ENCODE measurements at places on chromosomes 2 and 18.
A peak's percentile ranks its signal among the peaks of the same experiment; 100 is the strongest.

- DNase-seq = no peak
Measured at GRCh38 chr2:9777081-9777480, 66.2 kb upstream of the TAF1B start.

- DNase-seq = peak; percentile 60
Measured at GRCh38 chr2:8303322-8303832, 378.5 kb upstream of the ID2 start.

DNA sequence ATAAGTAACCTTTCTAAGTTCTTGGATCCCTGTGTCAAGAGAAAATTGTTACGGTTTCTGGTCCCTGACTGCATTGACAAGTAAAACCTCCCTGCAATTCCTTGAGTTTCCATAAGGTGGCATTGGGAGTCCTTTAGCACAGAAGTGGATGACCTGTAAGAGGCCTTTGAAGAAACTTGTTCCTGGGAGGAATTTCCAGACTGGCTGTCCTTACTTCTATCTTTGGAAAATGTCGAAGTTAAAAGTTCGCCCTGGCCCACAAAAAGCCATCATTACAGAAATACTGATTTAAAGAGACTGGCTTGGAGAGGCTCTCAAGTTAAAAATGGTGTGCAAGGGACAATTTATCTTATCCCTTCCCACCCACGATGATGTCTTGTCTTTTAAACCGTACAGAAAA, 218.4 kb downstream of the CDH20 start:
- DNase-seq = no peak

GRCh38 chr2:120308038-120308910, 37.7 kb upstream of the INHBB start:
- DNase-seq = no peak

DNA sequence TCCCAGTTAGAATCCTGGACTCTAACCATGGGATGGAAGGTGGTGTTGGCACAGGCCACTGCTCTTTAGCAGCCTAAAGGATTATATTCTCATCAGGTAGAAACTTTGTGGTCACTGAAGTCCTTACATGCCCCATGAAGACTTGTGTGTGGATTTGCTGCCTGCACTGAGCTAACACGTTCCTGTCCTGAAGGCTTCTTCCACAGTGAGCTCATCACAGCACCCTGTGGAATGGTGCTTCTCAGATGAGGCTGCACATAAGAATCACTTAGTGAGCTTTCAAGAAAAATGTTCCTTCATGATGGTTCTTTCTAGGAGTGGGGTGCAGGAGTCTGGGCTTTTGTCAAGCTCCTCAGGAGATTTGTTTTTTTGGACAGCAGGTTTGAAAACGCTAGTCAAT, 26.8 kb downstream of the STAMBP start:
- no peak for DNase-seq

DNA sequence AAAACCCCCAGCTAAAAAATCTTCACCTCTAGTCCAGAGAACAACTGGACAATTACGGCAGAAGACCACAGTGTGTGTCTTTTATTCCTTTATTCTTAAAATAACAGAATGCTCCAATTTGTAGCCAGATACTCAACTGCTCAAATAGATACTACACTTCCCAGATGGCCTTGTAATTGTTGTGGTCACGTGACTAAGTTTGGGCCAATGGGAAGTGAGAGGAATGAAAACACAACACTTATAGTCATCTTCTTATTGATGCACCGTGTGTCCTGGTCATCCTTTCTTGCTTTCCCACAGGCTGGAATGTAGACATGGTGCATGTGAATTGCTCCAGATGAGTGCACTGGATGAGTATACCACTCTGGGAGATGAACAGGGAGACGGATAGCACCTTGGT, 145.1 kb downstream of the CDC42EP3 start:
- no peak for DNase-seq

DNA sequence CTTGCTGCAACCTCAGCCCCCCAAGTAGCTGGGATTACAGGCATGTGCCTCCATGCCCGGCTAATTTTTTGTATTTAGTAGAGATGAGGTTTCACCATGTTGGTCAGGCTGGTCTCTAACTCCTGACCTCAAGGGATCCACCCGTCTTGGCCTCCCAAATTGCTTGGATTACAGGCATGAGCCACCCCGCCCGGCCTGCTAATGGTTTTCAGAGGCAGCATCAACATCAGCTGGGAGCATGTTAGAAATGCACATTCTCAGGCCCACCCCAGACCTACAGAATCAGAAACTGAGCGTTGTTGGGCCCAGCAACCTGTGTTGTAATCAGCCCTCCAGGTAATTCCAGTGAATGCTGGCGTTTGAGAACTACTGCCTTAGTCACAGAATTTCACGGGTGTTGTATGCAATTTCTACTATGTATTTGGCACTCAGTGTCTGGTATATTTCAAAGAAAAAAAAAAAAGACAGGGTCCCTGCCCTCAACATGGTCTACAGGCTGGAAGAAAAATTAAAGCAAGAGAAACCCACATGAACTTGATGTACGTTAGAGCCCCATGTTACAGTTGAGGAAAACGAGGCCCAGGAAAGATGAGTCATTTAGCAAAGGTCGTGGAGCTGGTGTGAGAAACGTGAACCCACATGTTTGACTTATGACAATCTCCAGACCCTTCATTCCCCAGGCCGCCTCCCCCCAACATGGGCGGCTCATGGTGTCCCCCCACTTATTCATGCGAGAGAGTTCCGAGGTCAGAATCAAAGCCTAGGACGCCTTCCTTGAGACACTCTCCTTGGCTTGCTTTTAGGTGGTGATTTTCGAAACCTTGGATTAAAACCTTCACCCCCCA, 35.3 kb downstream of the SH3BP4 start:
- no peak for DNase-seq

GRCh38 chr2:28507796-28508764, 12.2 kb downstream of the PLB1 start:
- no peak for DNase-seq

DNA sequence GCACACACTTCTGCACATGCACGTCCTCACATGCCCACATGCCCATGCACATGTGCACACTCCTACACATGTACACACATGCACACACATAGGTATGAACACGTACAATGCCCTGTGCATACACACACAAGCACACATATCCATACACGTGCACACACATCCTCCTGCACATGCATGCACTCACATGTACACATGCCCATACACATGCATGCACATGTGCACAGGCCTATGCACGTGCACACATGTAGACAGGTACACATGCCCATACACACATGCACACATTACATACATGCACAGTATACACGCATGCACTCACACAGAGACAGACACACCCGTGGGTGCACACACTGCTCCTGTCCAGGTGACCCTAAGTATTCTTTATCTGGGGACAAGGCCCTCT, 34.3 kb downstream of the GPC1 start:
- DNase-seq = no peak

All from activated T-helper 9 cell treated with anti-CD3 and anti-CD28 coated beads, Interleukin-2, amount 50 U/mL, for 16 hours (primary cell).